ENCODE measurements at places on chromosomes 5 and 9.
A peak's percentile ranks its signal among the peaks of the same experiment; 100 is the strongest.

DNA sequence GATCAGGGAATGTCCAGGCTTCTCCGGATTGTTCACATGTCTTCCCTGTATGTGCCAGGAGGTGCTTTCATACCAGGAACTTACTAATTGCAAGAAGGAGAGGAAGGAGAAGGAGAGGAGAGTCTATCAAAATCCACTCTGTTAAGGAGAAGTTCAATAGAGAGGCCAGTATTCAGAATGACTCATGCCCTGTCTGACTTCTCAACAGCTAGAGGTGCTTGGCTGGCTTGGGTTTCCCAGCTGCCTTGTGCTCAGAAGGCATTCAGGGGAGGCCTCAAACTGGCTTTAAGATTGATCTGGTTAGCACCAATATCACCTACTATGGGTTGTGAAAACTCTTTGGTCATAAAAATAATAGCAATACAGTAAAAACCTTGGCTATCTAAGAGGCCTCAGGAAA is 167.9 kb upstream of the GLRA1 start:
- no peak for DNase-seq

- DNase-seq, result no peak
Measured at GRCh38 chr5:129903466-129904101, 681 bp upstream of the CHSY3 start.

GRCh38 chr9:95264954-95265615 is 52.4 kb downstream of the FANCC start:
- DNase-seq, result no peak

- no peak for DNase-seq
Measured at GRCh38 chr5:68287631-68287975, 72.0 kb downstream of the PIK3R1 start.

DNA sequence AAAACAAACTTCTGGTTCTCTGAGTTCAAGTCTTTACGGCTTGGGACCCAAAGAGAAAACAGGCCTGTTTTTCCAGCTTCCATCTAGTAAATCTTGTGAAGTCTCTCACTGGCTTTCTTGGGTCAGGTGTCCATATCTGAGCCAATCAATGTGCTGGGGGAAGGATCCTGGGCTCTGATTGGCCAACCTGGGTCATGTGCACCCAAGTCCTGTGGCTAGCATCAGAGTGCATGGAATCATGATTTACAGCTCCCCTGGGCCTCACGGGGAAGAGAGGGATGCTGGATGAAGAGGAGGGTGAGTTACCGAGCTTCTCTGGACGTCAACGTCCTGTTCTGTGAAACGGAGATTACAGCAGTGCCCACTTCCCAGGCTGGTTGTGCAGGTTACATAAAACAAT is 19.4 kb downstream of the CXCL14 start:
- no peak for DNase-seq

DNA sequence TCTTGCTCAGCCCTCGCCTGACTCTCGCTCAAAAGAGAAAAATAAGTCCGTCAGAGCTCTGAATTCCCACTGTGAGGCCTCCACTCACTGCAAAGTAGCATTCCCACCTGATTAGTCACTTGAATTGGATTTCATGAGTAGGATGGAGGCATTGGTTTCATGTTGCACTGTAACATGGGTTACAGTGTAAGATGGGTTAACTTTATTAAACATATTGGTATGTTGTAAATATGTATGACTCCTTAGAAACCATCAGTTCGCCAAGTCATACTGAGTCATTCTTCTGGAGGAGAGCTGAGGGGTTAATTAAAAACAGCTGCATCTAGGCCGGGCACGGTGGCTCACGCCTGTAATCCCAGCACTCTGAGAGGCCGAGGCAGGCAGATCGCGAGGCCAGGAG is 93.8 kb upstream of the BNC2 start:
- DNase-seq, result no peak

- DNase-seq, result no peak
Measured at GRCh38 chr5:114898602-114899001, 271.1 kb downstream of the TRIM36 start.

DNA sequence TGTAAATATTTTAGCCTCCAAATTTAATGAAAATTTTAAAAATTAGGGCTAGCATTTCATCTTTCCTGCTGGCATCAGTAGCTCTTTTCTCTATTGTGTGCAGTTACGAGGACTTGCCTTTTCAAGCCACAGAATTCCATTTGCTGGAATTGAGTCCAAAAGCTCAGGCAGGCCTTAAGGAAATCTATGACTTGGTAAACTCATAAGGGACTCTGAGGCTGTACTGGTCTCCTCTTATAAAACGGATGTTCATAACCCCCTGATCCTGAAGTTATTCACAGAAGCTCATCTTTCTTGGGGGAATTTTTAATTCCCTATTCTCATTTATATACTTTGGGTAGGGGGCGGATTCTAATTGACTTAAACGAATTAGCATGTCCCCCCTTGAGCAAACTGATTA is 23.4 kb downstream of the ANKRA2 start:
- no peak for DNase-seq

- DNase-seq, result no peak
Measured at GRCh38 chr5:87836696-87837095, 424.0 kb upstream of the CCNH start.

GRCh38 chr5:10077791-10078545 is 171.7 kb downstream of the ATPSCKMT start:
- no peak for DNase-seq

- DNase-seq, result peak; percentile 1
Measured at GRCh38 chr5:179379321-179379890, 34.1 kb upstream of the ADAMTS2 start.

- DNase-seq, result no peak
Measured at GRCh38 chr9:131539223-131539923, 6.0 kb upstream of the PRRT1B start.

GRCh38 chr5:33886283-33886682 is 5.5 kb downstream of the ADAMTS12 start:
- DNase-seq, result no peak

DNA sequence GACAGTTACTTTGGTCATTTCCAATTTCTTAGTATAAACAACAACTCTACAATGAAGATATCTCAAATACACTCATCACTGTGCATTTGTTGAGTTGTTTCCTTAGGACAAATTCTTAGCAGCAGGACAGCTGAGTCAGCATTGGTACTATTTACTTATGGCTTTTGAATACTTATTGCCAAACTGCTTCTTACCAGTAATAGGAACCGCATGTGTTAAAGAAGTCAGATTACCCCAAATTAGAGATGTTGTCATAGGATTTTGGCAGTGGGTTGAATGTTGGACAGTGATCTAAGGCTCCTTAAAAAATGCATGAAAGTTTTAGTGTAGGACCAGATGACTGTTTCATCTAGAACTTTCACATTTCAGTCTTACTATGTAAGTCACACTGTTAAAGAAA is 280.1 kb upstream of the DMRT1 start:
- DNase-seq, result no peak

DNA sequence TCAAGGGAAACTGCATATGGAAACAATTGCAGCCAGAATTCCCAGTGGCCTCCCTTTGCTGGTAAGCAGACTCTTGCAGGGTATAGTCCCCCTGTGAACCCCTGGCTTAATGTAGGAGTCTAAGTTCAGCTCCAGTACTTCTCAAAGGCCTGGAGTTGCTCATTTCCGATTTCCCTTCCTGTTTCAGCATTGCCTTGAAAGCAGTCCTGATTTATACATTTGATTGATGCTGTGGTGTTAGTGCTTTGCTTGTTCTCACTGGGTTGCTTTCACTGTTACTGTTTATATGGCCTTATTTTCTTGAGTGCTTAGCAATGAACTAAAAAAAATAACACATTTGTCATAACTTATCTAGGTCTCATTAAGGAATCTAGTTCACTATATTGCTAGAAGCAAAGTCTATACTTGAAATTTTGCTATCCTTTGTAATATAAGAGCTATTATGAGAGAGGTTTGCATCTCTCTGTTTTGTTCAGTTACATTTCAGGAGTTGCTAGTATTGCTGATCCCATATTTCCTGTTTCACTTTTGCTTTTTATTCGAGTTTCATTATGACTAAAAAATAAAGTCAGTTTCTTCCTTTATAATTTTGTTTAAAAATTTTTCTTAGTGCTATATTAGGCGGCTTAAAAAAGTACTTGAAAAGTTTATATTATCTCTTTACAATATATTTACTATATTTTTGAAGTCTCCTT is 122.4 kb upstream of the NMUR2 start:
- no peak for DNase-seq

- DNase-seq, result no peak
Measured at GRCh38 chr9:97831843-97832636, 21.0 kb upstream of the FOXE1 start.

DNA sequence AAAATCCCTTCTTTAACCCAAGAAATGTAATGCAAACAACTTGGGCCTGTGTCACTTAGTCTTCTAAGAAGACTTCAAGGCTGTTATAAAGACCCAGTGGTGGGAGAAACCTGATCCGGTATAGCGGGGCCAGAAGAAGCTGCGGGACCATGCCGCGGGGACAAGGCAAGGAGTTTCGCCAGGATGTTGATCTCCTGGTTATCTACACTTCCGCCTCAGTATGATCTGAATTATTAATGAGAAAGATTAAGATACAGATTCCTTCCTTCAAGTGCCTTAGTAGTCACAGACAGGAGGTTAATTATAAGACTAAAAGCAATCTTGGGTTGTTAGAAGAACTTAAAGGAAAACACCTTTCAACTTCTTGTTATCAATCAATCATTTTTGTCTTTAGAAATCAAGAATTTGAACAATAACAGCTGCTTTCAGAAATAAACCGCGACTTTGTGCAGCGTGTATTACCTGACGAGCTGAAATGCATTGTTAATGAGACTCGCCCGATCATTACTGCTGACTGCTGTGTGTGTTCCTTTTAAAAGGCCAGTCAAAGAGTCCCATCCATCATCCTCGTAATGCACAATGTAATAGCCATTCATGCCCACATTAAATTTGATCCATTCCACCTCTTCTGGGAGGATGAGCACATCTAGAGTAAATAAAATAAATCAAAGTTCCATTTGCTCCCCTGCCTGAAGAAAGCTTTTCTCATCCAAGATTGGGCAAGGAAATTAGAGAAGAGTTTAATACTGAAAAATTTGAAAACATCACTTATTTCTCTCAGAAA is 22.2 kb downstream of the ERAP1 start:
- no peak for DNase-seq

DNA sequence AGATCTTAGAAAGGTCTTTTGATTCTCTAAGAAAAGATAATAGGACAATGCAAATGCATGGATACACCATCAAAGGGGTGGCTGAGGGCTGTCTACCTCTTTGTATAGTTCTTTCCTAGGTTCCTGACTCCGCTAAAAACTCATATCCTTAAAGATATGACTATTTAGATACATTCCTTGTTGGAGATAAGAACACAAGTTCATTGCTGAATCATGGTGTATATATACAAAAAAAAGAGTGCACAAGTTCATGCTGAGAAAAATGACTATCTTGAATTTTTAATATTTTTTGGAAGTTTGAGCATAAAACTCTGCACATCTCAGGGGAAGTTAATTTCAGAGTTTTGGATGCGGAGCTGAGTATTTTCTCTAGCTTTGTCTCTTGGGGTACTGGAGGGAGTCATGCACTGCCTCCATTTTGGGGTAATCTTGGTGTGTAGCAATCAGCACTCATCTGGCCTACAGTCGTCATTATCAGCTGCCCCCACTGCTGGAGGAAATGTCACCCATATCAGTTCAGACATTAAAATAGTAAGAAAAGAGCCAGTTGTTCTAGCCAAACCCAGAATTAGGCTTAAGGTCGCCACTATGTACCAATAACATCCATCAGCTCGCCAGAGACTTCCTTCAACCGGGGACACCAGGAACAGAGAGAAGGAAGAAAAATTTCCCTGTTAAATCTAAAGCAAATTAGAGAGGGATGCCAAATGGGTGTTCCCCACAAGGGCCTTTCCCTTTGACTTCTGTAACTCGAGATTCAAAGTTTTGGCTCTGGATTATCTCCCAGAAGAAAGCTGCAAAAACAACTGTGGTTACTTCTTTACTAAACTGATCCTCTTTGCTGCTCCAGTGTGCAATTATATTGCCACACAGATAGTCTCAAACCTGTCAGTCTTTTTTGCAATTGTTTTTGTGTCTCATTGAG is 49.0 kb downstream of the PTTG1 start:
- DNase-seq, result no peak

DNA sequence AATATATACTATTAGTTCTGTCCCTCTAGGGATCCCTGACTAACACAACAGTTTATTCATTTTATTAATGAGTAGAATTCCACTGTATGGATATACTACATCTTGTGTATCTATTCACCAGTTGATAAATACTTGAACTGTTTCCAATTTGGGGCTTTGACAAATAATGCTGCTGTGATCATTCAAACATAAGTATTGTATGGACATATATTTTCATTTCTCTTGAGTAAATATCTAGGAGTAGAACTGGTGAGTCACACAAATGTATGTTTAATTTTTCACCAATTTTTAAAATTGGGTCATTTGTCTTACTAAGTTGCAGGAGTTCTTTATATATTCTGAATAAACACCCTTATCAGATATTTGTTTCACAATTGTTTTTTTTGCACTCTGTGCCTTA is 149.1 kb downstream of the FBXL17 start:
- no peak for DNase-seq

DNA sequence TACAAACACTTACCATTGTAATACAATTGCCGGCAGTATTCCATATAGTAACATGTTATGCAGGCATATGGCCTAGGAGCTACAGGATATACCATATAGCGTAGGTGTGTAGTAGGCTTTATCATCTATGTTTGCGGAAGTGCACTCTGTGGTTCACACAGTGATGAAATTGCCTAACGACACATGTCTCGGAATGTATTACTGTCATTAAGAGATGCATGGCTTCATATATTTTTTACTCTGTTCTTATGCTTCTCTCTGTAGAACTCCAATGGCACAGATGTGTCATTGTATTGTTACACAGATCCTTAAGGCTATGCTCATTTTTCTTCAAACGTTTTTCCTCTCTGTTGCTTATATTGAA is 19.2 kb upstream of the ANKRD18A start:
- DNase-seq, result no peak

- DNase-seq, result no peak
Measured at GRCh38 chr9:114366334-114367128, 21.3 kb downstream of the AKNA start.

GRCh38 chr5:113678924-113679575 is 165.6 kb downstream of the YTHDC2 start:
- DNase-seq, result peak; percentile 39

Data from SK-N-SH (cell line).